Endothelial cell (in vitro differentiated cells): ENCODE measurements at places on chromosomes 16 and 17.
A peak's percentile ranks its signal among the peaks of the same experiment; 100 is the strongest.

DNA sequence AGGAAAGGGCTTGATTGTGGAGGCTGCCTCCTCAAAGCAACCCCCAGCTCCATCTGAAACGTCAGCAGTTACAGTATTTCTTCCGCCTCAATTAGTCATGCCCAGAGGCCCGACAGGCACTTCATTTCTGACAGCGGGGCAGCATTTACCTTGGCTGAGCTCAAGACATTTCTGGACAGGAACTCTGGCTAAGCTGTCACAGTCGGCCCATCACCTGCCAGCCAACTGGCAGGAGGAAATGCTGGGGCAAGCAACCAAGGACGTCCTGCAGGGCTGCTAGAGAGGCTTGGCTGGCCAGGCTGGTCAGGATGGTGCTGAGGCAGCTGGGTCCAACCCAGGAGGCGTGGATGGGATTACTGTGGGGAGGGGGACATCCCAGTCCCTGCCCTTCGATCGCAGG, 27.8 kb downstream of the PLXDC1 start:
- no peak for DNase-seq

- no peak for DNase-seq
Observed at GRCh38 chr17:17505610-17506171, 9.5 kb upstream of the RASD1 start.

DNA sequence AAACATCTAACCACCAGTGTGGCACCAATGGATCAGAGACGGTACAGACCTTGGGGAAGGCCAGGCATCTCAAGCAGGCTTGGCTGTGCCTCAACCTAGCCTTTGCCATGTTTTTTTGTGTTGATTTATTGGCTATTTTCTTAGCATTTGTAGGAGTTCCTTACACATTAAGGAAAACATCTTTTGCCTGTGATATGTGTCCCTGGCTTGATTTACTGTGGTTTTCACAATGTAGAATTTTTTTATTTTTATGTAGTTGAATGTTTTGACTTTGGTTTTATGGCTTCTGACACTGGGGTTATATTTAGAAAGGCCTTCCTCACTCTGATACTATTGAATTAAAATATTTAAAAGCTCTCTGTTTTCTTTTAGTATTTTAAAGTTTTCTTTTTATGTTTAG, 132.6 kb downstream of the ZNF423 start:
- DNase-seq, result no peak

GRCh38 chr17:17500999-17501605, 4.9 kb upstream of the RASD1 start:
- DNase-seq, result no peak

- DNase-seq, result no peak
Observed at GRCh38 chr17:45825792-45826191, 18.9 kb upstream of the SPPL2C start.

- DNase-seq, result no peak
Observed at GRCh38 chr17:20243524-20243923, 223.8 kb downstream of the LGALS9B start.

DNA sequence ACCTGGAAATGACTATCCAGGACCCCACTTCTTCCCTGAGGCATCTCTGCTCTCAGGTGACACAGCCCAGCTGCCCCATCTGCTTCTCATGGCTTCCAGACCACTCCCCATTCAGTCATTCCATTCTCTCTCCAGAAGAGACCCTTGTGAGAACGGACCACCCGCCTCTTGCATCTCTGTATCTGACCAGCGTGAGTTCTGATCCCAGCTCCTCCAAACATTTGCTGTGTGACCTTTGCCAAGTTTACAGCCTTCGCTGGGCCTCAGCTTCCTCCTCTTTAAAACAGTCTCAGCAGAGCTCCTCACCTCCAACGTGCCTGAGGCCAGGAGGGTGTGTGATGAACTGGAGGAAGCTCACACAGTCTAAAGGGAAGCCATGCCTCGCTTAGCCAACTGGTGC, 39.6 kb downstream of the C16orf82 start:
- DNase-seq, result no peak

DNA sequence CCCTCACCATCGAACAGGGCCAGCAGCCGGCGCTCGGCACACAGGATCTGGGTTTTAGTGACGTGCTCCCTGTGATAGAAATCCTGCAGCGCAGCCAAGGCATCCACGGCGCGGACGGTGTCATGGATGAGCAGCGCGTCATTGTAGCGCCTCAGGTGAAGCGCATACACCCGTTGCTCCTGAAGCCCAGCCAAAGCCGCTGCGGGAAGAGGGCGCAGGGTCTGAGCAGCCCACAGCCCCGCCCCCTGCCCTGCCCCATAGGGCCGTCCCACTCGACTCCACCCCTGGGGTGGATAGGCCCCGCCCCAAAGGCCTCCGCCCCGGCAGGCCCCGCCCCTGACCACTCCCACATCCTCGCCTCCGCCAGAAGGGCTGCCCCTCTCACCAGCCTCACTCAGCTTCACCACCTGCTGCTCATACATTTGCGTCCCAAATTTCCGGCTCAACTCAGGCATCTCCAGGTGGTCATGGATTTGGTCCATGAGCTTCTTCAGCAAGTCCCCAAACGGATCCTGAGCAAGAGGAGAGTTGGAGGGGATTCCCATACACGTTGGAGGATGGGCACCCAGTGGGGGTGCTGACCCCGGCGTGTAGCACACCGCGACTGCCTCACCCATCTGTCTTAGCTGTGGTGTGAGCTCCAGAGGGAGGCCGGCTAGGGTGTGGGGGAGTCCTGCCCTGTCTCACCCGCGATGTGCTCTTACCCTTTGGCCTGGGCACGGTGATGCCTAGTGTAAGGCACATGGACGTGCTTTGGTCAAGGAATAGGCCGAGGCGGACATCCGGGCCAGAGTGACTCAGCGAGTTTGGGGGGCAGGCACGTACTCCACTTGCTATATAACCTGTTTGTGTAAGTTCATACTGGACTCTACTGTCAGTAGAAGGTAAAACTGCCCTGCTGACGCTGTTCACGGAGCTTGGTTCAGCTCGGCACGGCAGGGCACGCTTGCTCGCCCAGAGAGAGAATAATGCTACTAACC, 4.6 kb downstream of the DHX58 start:
- peak; percentile 87 for DNase-seq

DNA sequence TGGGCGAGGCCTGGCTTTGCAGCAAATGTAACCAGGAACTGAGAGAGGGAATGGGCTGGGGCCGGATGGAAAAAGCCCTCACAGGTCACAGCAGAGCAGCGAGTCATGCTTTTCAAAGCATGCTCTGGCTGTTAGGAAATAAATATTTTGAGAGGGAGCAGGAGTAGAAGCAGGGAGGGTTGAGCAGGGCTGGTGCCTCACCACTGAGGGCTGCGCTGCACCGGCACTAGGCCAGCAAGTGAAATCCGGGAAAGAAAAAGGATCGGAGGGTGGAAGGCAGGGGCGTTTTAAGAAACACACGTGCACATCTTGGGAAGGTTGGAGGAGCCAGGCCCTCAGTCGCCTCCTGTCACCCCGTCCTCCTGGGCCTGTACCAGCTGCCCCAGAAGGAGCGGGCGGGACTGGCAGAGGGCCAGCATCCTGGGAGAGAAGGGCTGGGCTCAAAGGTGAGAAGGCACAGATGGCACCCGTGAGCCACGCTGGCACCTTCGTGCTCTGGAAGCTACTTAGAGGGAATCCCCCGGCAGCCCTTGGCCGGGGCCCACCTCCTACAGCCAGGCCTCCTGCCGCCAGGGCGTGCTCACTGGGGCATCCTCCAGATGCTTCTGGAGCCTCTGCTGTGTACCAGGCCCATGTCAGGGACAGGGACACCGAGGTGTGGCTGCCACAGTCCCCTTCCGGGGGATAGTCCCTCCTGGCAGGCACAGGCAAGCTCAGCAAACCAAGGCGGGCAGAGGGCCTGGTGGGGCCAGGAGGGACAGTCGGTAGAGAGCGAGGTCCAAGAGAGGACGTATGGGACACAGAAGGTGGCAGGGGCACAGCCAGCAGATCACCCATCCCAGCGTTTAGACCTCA, 71.5 kb upstream of the PLCG2 start:
- no peak for DNase-seq

- DNase-seq, result no peak
Observed at GRCh38 chr16:643050-643368, 1.4 kb downstream of the MCRIP2 start.

GRCh38 chr17:46719891-46720290, 98.6 kb downstream of the WNT3 start:
- DNase-seq, result no peak

DNA sequence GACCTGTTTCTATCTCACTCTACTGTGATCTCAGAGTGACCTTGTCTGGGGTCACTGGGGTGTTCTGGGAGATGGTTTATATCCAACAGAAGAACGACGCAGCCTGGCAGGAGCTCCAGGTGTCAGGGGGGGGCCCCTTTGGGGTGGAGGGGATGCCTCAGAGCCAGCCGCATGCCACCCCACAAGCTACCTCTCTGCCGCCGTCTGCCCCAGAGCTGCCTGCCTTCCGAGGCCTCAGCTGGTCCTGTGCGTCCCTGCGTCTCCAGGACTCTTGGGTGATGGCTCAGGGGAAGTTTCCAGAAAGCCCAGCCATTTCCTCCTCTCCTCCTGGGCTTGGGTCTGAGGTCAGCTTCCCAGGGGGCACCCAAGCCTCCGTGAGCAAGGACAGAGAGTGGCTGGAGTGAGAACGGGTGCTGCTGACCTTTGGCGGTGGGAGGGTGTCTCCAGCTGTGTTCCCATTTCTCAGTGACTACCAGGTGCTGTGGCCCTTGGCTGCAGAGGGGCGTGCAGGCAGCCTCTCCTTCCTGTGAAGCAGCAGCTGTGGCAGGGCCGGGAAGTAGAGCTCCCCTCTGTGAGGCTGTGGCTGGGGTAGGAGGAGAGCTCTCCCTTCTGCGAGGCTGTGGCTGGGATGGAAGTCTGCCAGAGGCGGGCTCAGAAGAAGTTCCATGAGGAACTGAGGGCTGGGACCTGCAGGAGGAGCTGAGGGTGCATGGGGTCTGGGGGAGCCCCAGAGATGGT, 19.8 kb downstream of the JPH3 start:
- no peak for DNase-seq

GRCh38 chr17:79923974-79924638, 84.9 kb upstream of the CBX4 start:
- DNase-seq, result peak; percentile 95

- no peak for DNase-seq
Observed at GRCh38 chr16:85781695-85782370, 17.5 kb downstream of the EMC8 start.

DNA sequence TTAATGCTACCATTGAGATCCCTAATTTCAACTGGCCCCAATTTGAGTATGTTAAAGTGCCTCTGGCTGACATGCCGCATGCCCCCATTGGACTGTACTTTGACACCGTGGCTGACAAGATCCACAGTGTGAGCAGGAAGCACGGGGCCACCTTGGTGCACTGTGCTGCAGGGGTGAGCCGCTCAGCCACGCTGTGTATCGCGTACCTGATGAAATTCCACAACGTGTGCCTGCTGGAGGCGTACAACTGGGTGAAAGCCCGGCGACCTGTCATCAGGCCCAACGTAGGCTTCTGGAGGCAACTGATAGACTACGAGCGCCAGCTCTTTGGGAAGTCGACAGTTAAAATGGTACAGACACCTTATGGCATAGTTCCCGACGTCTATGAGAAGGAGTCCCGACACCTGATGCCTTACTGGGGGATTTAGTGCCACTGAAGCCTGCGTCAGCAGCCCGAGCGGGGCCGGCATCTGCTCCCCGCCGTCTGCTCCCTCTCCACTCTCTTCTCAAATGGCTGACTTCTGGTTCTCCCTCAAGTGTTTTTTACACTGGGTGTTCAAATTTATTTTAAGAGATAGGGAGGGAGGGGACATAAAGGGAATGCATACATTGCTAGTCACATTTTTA, 22.9 kb downstream of the DUSP14 start:
- DNase-seq, result no peak

DNA sequence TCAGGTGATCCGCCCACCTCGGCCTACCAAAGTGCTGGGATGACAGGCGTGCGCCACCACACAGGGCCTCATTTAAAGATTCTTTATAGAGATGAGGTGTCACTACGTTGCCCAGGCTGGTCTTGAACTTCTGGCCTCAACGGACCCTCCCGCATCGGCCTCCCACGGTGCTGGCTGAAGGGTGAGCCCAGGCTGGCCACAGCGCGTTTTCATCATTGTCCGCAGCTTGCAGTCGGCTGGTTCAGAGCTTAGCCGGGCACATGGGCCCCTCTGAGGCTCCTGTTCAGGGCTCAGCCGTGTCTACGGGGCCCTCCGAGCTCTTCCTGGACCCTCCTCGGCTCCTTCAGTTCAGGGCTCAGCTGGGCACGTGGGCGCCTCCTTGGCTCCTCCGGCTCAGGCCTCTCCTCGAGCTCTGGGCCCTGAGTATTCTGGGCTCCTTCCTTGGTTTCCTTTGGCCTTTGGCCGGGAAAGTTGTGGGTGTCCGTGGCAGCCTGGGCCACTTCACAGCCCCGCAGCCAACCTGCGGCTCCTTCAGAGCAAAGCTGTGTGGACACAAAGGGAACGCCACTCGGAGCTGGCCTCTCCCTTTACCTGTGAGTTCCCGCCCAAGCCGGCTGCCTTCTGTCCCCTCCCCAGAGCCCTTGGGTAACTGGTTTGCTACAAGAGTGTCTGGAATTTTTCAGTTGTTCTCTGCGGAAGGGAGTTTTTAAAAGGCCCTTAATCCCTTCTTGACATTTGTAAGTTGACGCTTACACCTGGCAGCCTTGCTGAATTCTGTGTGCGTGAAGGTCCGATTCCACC, 1.2 kb upstream of the MSLN start:
- no peak for DNase-seq

GRCh38 chr17:78338486-78339259, 21.2 kb downstream of the SOCS3 start:
- DNase-seq, result no peak

DNA sequence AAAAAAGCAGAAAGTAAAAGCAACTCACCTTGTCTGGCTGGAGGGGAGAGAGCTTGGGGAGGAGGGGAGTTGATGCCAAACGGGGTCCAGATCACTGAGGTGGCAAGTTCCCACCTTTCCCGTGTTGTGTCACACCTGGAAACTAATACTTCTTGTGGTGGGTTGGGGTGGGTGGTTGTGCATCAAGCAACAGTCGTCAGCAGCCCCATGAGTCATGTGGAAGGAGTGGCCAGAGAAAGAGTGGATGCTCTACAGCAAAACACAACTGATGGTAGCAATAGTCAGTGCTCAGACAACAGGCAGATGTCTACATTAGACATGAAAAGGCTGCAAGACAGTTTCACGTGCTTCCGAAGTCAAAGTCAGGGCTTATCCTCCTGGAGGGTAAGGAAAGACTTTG, 35.4 kb downstream of the ARSG start:
- DNase-seq, result no peak

GRCh38 chr16:49566432-49566831, 192.8 kb downstream of the C16orf78 start:
- DNase-seq, result no peak
